ENCODE measurements at places on chromosomes 2 and 18.

- no peak for DNase-seq
Measured at GRCh38 chr18:48949606-48950535, 894 bp downstream of the SMAD7 start.

- DNase-seq, result no peak
Measured at GRCh38 chr2:50782543-50782942, 249.4 kb downstream of the NRXN1 start.

- no peak for DNase-seq
Measured at GRCh38 chr2:199994371-199994770, 39.0 kb downstream of the MAIP1 start.

DNA sequence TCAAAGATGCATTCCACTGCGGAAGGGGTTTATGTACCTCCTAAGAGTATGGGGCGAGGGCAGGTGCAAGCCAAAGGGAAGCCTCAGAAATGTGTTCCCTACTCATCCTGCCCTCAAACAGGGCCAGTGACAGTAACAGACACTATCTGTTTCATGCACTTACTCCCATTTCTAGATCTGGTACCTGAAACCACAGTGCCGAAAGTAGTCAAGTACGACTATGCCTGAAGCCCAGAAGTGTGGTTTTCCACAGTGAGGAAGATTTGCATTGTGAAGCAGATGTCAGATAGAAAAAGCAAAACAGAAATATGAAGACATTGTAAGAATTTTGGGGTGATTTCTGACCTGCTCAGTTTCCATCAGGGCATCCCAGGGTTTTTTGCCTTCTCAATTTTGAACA lies 748.7 kb downstream of the RNF144A start:
- DNase-seq, result no peak

GRCh38 chr18:50696929-50697328 lies 122.9 kb downstream of the MRO start:
- no peak for DNase-seq

DNA sequence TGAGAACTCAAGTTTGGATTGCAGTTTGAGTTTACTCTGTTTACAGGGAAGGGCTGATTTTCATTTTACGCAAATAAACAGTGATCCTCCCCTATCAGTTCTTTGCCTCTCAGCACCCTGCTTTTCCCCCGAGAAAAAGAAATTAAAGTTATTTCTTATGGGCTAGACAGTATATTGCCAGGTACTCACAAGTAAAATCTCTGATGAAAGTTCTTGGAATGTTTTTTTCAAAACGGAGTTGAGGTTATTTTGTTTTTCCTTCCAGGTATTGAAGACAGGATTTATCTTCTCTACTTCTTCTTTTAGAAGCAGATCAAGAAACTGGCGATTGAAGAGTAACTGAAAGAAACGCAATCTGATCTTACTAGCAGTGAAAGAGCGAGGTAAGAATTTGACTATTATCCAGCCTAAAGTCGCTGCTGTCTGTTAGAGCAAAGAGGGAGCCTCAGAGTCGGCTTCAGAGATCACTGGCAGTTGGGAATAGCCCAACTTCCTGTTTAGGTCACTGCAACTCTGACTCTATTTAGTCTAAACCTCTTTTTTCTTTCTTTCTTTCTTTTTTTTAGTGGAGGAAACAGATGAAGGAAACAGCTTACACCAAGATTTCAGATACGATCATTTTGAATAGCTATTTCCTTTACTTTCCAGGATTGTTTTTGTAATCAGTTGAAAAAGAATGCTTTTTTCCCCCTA lies at the start of gene TFPI:
Gene TFPI (minus strand): TSS at position 425 of the 693 bp plus-strand sequence. CDS start 50,667 bp downstream, outside the sequence.
- no peak for DNase-seq

DNA sequence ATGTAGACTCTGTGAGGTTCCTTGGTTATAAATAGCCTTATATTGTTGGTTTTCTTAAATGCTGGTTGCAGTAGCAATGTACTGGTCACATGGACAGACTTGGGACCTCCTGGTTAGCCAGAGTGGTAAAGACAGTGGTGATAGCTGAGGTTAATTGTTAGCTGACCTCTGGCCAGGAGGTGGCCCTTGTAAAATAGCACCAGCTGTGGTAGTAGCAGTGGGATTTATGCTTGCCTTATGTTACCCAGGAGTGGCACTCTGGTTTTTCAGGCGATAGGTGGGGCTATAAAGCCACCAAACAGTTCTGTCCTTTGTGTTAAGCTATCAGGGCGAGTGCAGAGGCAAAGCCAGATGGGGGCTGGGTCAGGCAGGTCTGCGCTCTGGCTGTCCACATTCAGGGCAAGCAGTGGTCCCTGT lies 94.8 kb upstream of the SRD5A2 start:
- no peak for DNase-seq

DNA sequence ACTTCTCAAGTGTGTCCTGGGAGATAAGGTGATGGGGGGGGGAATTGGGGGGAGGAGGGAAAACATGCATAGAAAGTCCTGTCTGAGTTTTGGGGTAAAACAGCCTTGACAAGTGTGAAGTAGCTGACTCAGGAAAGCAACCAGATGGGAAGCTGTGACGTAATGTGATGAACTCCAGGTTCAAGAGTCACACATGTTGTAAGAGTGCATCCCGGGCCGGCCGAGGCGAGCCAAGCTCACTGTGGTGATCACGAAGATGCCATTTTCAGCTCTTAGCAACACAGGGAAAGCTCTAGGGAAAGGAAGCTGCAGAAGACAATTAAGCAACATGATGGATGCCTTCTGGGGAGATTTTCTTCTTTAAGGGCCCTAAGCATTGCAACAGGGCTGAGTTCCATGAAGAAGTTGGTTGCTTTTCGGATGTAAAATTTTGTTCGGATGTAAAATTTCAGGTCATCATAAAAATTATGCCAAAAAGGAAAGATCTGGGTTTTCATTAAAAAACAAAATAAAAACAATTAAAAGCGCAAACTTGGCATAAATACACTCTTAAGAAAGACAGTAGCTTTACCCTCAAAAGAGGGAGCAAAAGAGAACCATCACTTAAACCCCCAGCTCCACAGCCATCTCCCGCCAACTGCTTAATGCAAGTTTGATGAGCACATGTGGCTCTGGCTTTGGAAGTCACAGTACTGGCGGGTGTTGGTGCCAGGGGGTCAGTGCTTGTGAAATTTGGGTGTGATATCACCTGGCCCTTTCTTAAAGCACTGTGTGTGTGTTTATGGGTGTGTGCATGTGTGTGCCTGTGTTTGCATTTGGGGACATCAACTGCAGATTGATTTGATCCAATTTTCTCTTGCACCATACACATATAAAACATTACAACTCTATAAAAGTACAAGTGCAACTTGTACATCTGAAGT lies 19.1 kb downstream of the SERTAD2 start:
- DNase-seq, result no peak

GRCh38 chr18:45232061-45232460 lies 383.2 kb upstream of the SLC14A2 start:
- no peak for DNase-seq

- no peak for DNase-seq
Measured at GRCh38 chr18:11775436-11776174, 75.6 kb upstream of the CHMP1B start.

DNA sequence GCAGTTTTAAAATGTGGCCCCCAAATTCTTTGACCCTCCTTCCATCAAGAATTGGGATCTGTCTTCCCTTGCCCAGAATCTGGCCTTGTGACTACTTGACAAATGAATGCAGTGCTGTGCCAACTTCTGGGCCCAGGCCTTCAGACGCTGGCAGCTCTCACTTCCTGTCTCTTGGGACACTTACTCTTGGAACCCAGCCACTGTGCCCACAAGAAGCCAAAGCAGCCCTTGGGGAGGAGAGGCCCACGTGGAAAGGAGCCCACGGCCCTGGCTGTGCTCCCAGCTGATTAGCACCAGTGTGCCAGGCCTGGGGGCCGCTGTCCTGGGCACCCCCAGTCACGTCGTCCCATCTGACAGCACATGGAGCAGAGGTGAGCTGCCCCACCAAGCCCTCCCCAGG lies 56.6 kb downstream of the RPL37A start:
- no peak for DNase-seq

DNA sequence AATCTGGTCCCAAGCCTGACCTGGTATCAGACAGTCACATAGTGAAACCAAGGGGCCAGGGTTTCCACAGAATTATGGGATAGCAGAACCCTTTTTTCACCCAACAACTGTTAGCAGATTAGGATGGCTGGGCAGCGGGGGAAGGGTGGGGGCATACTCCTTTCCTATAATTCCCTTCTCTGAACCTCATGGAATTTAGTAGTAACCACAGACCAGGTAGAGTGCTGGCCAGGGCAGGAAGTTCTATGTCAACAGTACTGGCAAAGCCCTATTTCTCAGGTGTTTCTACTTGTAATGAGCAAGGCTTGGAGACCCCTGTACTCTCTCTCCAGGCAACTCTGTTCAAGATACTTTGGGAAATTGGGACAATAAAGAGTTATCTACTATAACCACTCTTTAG lies 174.6 kb downstream of the THADA start:
- DNase-seq, result no peak

- no peak for DNase-seq
Measured at GRCh38 chr18:67222887-67223286, 293.6 kb downstream of the DSEL start.

- no peak for DNase-seq
Measured at GRCh38 chr2:66441581-66442320, 6.8 kb downstream of the MEIS1 start.

GRCh38 chr2:99602476-99602875 lies 112.7 kb upstream of the REV1 start:
- no peak for DNase-seq

DNA sequence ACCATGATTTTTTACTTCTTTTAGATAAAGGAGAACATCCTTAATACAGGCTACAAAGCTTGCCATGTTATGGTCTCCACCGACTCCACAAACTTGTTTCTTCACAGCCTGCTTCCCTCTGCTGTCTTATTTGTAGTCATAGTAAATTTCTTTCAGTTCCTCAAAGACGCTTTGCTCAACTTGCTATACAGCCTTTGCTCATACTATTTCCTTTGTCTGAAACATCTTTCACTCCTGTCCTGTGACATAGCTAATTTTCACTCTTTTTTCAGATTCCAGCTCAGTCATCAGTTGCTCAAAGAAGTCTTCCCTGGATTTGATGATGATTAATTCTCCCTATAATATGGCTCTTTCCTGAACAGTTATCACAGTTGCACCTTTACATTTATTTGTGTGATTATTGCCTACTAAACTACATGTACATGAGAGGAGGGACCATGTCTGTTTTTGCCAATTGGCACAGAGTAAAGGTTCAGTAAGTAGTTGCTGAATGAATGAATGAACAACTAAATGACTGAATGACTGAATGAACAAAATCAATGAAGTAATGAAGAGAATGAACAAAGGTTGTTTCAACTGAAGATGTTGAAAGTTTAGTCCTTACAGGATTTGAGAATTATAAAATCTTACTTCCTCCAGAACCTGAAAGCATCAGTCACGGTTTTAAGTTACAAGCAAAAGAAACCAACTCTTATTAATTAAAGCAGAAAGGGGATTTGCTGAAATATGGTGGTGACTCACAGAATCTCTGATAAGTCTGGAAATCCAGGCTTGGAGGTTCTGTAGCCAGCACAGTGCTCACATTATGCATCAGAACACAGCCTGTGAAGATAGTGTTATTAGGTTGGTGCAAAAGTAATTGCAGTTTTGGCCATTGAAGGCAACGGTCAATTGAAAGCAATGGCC lies 186.4 kb upstream of the FAM98A start:
- no peak for DNase-seq

GRCh38 chr2:205571360-205571959 lies 110.8 kb upstream of the NRP2 start:
- no peak for DNase-seq

DNA sequence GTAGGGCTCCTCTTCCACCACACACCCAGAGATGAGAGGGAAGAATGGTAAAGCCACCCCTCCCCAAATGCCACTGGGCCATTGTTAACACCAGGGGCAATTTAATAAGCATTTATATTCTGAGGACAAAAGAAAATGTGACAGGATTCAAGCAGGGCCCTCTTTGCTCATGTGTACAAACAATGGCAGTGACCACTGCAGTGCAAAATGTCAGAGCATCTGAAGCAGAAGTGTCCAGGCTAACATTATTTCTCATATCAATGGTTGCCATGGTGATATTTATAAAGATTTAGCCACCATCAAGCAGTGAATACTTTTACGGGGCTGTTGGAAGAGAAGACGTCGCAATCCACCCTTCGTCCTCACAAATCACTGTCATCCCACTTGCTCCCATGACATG lies 10.8 kb upstream of the EPB41L3 start:
- DNase-seq, result no peak

DNA sequence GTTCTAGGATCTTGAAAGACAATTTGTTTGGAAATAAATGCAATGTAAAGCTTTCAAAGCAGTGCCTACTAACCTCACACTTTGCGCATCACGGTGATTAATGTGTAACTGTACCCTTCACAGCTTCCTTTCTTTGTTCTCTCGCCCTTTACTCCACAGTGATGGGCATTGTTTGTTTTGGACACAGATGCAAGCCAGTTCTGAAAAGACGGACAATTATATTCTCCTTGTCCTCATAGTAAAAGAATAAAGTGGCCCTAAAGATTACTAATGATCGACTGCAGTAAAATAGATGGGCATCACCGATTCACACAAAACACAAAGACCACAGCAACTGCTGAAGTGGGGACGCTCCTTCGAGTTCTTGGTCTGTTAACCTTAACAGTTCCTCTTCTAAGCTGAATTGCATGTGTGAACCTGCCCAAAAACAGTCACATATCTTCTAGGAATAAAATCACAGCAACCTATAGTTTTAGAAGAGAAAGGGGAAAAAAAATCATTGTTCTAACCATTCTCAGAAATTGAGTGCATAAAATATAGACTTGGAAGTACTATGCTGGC lies 7.7 kb downstream of the L3MBTL4 start:
- DNase-seq, result no peak

- DNase-seq, result no peak
Measured at GRCh38 chr18:76956648-76957047, 134.3 kb downstream of the ZNF236 start.

GRCh38 chr2:80489717-80490116 lies 185.2 kb upstream of the LRRTM1 start:
- DNase-seq, result no peak

- no peak for DNase-seq
Measured at GRCh38 chr18:58532298-58532697, 96.6 kb downstream of the ALPK2 start.

GRCh38 chr18:1846640-1847039 lies 724.7 kb downstream of the METTL4 start:
- no peak for DNase-seq

DNA sequence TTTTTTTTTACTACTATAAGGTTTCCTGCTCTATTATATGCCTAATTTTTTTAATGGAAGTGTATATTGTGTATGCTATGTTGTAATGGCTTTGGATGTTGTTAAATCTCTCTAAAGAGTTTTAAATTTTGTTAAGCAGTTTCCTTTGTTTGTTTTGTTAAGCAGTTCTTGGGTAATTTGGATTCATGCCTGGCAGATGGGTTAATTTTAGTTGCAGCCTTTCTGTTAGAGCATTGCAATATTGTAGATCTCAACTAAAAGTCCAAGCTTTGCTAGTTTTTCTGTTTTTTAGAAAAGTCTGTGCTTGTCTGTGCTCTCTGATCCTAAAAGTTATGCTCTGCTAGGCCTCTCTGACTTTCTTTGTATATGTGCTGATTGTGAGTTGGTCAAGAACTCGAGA lies 1229.0 kb upstream of the NRXN1 start:
- DNase-seq, result no peak

- DNase-seq, result no peak
Measured at GRCh38 chr2:105379741-105380186, 19.1 kb downstream of the FHL2 start.
